Myometrial cell (primary cell): ENCODE measurements at places on chromosomes 11 and 22. TPM values are rescaled to one million over a fixed set of nuclear protein-coding genes. Genes with fewer than 3 reads are reported as not detected.

CBX6 gene
- total RNA-seq, result 42.5 and 44.4 TPM in 2 replicates

TSSK2 gene
- total RNA-seq, result not detected in 2 replicates

HEPHL1 gene
- not detected in 2 replicates for total RNA-seq

GGT1 gene
- total RNA-seq, result 1.2 and 10.1 TPM in 2 replicates

SPTY2D1 gene
- 10.6 and 13.5 TPM in 2 replicates for total RNA-seq

OR5D18 gene
- total RNA-seq, result not detected in 2 replicates

C11orf21 gene
- total RNA-seq, result under 0.01 TPM in 1 of 2 replicates, not detected in the other

RPL3 gene
- 2,206 and 2,743 TPM in 2 replicates for total RNA-seq

MED15 gene
- total RNA-seq, result 37.7 and 51.3 TPM in 2 replicates

OR51B4 gene
- total RNA-seq, result not detected in 2 replicates

CAVIN3 gene
- total RNA-seq, result 515 and 705 TPM in 2 replicates

NPAS4 gene
- not detected in 2 replicates for total RNA-seq

MLC1 gene
- total RNA-seq, result 0.29 TPM in 1 of 2 replicates, not detected in the other

TMPRSS4 gene
- total RNA-seq, result not detected in 2 replicates

MEI1 gene
- 4.6 and 8.6 TPM in 2 replicates for total RNA-seq

PICALM gene
- 106 and 133 TPM in 2 replicates for total RNA-seq

KCNA4 gene
- not detected in 2 replicates for total RNA-seq

RCOR2 gene
- total RNA-seq, result 1.7 and 3.0 TPM in 2 replicates

PTPN5 gene
- total RNA-seq, result not detected in 2 replicates

GGTLC3 gene
- not detected in 2 replicates for total RNA-seq

BRSK2 gene
- not detected in 2 replicates for total RNA-seq

RAC2 gene
- total RNA-seq, result 244 and 247 TPM in 2 replicates

TRIM44 gene
- 15.1 and 32.0 TPM in 2 replicates for total RNA-seq

OR56A1 gene
- total RNA-seq, result not detected in 2 replicates
